ENCODE measurements at places on chromosomes 16 and 17. TPM values are rescaled to one million over a fixed set of nuclear protein-coding genes. Genes with fewer than 3 reads are reported as not detected.

- H3K36me3 ChIP-seq, result no peaks in the 10 kb centered on the region
- H3K4me3 ChIP-seq, result peak overlapping the region; percentile 47
- H3K4me1 ChIP-seq, result peaks cover 42% of the 10 kb centered on the region
Observed at GRCh38 chr17:27544350-27545131, 86.4 kb upstream of the LGALS9 start.

Gene MLKL
- 44.8 TPM for total RNA-seq

GRCh38 chr17:10357768-10358167 lies 15.0 kb downstream of the MYH13 start:
- H3K4me1 ChIP-seq, result no peaks in the 10 kb centered on the region
- H3K27ac ChIP-seq, result no peak overlapping the region
- H3K27me3 ChIP-seq, result no peaks in the 10 kb centered on the region
- H3K4me3 ChIP-seq, result no peak overlapping the region
- H3K36me3 ChIP-seq, result no peaks in the 10 kb centered on the region

DNA sequence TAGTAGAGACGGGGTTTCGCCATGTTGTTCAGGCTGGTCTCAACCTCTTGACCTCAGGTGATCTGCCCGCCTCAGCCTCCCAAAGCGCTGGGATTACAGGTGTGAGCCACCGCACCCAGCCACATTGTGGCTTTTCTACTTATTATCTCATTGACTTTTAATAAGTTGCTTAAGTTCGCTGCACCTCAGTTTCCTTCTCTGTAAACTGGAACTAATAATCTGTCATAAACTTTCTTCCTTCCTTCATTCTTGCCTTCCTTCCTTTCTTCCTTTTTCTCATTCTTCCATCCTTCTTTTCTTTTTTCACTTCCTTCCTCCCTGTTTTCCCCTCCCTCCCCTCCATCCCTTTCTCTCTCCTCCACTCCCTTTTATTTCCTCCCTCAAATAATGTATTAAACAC lies 192.2 kb downstream of the MAF start:
- no peaks in the 10 kb centered on the region for H3K36me3 ChIP-seq
- peaks cover 9% of the 10 kb centered on the region for H3K4me1 ChIP-seq
- no peak overlapping the region for H3K27ac ChIP-seq
- no peak for DNase-seq
- peaks cover 5% of the 10 kb centered on the region for H3K27me3 ChIP-seq
- H3K4me3 ChIP-seq, result no peak overlapping the region

- H3K36me3 ChIP-seq, result no peaks in the 10 kb centered on the region
- H3K4me1 ChIP-seq, result no peaks in the 10 kb centered on the region
- no peak overlapping the region for H3K4me3 ChIP-seq
- no peak overlapping the region for H3K27ac ChIP-seq
- no peak for DNase-seq
Observed at GRCh38 chr16:8175411-8175810, 414.9 kb downstream of the TMEM114 start.

DNA sequence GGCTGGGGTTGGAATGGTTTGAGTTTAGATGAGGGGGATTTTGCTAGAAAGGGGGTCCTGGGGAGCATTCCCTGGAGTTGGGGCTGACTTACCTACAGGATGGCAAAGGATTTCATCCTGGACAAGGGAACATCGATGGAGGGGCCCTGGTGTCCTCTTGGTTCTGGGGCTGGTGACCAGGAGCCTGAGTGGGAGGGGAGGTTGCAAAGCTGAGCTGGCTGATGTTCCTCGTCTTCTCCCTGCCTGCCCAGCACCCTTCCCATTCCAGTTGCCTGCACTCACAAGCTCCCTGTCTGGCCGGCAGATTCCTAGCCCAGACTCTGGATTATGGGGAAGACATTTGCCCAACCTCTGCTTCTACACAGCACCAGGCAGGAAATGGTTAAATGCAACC lies 37.2 kb downstream of the ITGAE start:
- H3K36me3 ChIP-seq, result peaks cover 3% of the 10 kb centered on the region
- no peaks in the 10 kb centered on the region for H3K27me3 ChIP-seq
- no peak for DNase-seq
- H3K4me3 ChIP-seq, result peak overlapping the region; percentile 66
- peaks cover 46% of the 10 kb centered on the region for H3K4me1 ChIP-seq

DNA sequence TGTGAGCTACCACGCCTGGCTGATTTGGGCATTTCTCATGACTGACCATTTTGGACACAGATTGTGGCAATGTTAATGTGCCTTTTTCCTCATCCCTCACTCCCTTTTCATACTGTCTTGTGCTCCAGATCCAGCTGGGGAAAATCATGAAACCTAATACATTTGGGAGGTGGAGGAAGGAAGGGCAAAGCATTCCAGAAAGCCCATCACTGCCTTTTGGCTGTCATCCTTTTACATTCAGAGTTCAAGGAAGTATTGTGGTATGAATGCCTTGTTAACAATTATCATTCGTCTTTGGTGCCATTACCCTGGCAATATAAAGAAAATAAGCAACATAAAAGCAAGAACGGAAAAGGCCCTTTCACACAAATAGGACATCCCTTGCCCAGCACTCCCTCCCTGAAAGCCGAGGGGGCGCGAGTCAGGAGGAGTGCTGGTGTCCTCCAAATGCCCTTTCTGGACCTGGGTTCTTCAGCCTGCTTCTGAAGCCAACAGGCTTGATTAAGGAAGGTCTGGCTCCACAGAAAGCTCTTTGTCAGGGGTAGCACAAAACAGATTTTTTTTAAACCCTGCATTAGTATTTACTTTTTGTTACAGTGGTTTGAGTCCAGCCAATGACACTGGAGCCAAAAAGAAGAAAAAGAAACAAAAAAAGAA lies 20.1 kb downstream of the NMT1 start:
- H3K36me3 ChIP-seq, result no peaks in the 10 kb centered on the region
- H3K27me3 ChIP-seq, result no peaks in the 10 kb centered on the region
- peaks cover 11% of the 10 kb centered on the region for H3K4me1 ChIP-seq
- no peak for DNase-seq
- H3K27ac ChIP-seq, result peak overlapping the region; percentile 60

- peaks cover 11% of the 10 kb centered on the region for H3K4me1 ChIP-seq
- peak overlapping the region; percentile 51 for H3K27ac ChIP-seq
- H3K4me3 ChIP-seq, result no peak overlapping the region
- H3K27me3 ChIP-seq, result peaks cover 27% of the 10 kb centered on the region
Observed at GRCh38 chr17:51365090-51365489, 104.7 kb downstream of the UTP18 start.

DNA sequence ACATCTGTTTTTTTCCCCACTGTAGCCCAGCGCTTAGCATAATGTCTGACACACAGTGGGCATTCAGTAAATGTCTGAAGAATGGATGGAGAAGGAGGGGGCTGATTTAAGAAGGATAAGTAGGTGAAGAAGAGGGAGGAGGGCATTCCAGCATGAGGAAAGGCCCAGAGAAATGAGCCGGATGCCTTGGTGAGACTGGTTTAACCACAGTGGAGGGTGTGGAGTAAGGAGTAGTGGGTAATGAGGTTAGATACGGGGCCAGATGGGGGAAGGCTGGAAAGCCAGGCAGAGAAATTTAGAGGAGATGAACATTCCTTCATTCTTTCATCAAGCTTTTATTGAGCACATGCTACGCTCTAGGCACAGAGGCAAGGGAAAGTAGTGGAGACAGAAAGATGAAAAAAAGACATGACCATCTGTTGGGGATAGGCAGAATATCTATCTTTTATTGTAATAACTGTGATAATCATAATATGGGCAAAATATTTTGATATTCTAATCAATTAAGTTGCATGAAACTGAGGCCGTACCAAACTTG lies 43.7 kb upstream of the NFAT5 start:
- no peaks in the 10 kb centered on the region for H3K27me3 ChIP-seq
- H3K27ac ChIP-seq, result no peak overlapping the region
- H3K4me1 ChIP-seq, result peaks cover 9% of the 10 kb centered on the region
- H3K36me3 ChIP-seq, result no peaks in the 10 kb centered on the region
- DNase-seq, result no peak

GRCh38 chr16:3642397-3643094 lies 11.9 kb upstream of the DNASE1 start:
- peaks cover 3% of the 10 kb centered on the region for H3K36me3 ChIP-seq
- no peaks in the 10 kb centered on the region for H3K27me3 ChIP-seq
- peak overlapping the region; percentile 29 for H3K27ac ChIP-seq
- no peak for DNase-seq

DNA sequence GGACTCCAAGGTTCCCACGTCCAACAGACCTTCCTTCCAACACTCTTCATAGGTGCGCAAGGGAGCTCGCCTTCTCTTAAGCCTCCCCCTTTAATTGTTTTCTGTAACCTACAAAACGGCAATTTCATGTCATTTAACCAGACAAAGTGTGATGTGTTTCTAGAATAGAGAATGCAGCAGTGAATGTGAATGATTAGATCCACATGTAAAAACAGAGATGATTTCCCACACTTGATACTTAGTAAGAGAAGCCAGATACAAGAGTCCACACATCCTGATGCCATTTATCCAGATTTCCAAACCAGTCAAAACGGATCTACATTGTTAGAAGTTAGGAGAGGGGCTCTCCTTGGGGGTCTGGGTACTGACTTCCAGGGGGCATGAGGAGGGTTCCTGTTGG lies 89.3 kb downstream of the IRF8 start:
- H3K27ac ChIP-seq, result no peak overlapping the region
- H3K27me3 ChIP-seq, result peaks cover 83% of the 10 kb centered on the region
- no peak for DNase-seq
- no peak overlapping the region for H3K4me3 ChIP-seq
- peaks cover 20% of the 10 kb centered on the region for H3K4me1 ChIP-seq

DNA sequence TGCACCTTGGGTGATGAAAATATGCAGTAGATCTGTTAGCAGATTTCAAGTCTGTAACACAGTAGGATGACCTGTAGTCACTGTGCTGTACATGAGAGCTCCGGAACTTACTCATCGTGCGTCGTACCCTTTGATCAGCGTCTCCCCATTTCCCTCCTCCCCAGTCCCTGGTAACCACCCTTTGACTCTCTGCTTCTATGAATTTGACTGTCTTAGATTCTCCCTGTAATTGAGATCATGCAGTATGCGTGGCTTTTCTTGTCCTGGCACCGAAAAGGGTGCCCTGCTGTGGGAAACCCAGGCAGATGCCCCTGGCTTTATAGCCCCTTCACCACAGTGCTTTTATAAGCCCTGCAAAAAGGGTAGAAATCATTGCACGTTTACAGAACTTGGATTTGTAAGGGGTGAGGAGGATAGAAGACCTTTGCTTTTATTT lies 20.5 kb downstream of the CLEC16A start:
- peak overlapping the region; percentile 67 for H3K4me3 ChIP-seq
- H3K4me1 ChIP-seq, result peaks cover 24% of the 10 kb centered on the region
- peak overlapping the region; percentile 97 for H3K27ac ChIP-seq

DNA sequence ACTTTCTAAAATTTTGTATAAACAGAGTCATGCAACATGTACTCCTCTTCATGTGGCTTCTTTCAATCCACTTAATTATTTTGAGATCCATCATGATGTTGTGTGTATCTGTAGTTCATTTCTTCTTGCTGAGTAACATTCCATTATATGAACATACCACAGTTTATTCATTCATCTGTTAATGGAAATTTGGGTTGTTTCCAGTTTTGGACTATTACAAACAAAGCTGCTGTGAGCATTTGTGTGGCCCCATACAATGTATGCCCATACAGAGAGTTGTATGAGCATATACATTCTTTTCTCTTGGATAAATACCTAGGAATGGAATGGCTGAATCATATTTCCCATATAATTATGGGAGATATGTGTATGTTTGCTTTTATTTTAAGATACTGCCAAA lies 85.6 kb downstream of the CLEC16A start:
- no peak overlapping the region for H3K27ac ChIP-seq
- H3K36me3 ChIP-seq, result peaks cover 28% of the 10 kb centered on the region
- DNase-seq, result no peak
- H3K4me3 ChIP-seq, result no peak overlapping the region
- peaks cover 15% of the 10 kb centered on the region for H3K4me1 ChIP-seq

Gene GFAP
- not detected for total RNA-seq

Gene FOXO3B
- 4.5 TPM for total RNA-seq

Gene PITPNM3
- 0.31 TPM for total RNA-seq

DNA sequence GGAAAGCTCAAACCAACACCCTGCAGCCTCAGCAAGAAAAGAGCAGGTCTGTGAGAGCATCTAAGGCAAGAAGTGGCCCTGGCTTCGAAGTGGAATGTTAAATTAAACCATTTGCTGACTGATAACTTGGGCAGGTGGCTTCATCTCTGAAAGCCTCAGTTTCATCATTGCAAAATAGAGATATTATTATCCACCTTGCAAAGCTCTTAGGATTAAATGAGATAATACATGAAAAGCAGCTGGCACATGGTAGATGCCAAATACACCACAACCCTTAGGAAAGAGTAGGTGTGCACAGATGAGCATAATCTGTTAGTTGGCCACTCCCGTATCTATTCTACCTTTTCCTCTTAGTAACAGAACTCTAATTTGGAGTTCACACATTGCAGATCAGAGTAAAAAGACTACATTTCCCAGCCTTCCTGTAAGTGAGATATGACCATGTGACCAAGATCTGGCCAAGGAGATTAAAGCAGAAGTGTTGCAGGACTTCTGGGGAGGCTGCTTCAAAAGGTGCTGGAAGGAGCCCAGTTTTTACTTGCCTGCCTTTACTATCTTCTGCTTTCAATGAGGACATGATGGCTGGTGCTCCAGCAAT lies 288.7 kb downstream of the SOX9 start:
- H3K4me1 ChIP-seq, result no peaks in the 10 kb centered on the region
- H3K27ac ChIP-seq, result no peak overlapping the region
- DNase-seq, result no peak
- H3K36me3 ChIP-seq, result no peaks in the 10 kb centered on the region
- no peak overlapping the region for H3K4me3 ChIP-seq
- H3K27me3 ChIP-seq, result no peaks in the 10 kb centered on the region

- peak overlapping the region; percentile 66 for H3K4me3 ChIP-seq
- H3K27me3 ChIP-seq, result no peaks in the 10 kb centered on the region
- peaks cover 9% of the 10 kb centered on the region for H3K36me3 ChIP-seq
- peaks cover 13% of the 10 kb centered on the region for H3K4me1 ChIP-seq
- no peak for DNase-seq
Observed at GRCh38 chr16:28202147-28202746, 9.5 kb downstream of the XPO6 start.

Gene CHP2
- total RNA-seq, result not detected

GRCh38 chr16:70578035-70578434 lies 54.4 kb downstream of the SF3B3 start:
- no peak overlapping the region for H3K27ac ChIP-seq
- H3K36me3 ChIP-seq, result peaks cover 2% of the 10 kb centered on the region
- H3K4me3 ChIP-seq, result no peak overlapping the region
- DNase-seq, result no peak

GRCh38 chr16:69601250-69601649 lies 35.5 kb downstream of the NFAT5 start:
- H3K27me3 ChIP-seq, result no peaks in the 10 kb centered on the region
- peaks cover 32% of the 10 kb centered on the region for H3K4me1 ChIP-seq
- no peak for DNase-seq
- no peak overlapping the region for H3K4me3 ChIP-seq

Gene NR1D1
- total RNA-seq, result 145 TPM

Measured in T-helper 17 cell (primary cell).